ENCODE measurements at places on chromosomes 1 and 21.

- DNase-seq = peak; percentile 63
Measured at GRCh38 chr1:22275626-22276395, 132.9 kb upstream of the WNT4 start.

DNA sequence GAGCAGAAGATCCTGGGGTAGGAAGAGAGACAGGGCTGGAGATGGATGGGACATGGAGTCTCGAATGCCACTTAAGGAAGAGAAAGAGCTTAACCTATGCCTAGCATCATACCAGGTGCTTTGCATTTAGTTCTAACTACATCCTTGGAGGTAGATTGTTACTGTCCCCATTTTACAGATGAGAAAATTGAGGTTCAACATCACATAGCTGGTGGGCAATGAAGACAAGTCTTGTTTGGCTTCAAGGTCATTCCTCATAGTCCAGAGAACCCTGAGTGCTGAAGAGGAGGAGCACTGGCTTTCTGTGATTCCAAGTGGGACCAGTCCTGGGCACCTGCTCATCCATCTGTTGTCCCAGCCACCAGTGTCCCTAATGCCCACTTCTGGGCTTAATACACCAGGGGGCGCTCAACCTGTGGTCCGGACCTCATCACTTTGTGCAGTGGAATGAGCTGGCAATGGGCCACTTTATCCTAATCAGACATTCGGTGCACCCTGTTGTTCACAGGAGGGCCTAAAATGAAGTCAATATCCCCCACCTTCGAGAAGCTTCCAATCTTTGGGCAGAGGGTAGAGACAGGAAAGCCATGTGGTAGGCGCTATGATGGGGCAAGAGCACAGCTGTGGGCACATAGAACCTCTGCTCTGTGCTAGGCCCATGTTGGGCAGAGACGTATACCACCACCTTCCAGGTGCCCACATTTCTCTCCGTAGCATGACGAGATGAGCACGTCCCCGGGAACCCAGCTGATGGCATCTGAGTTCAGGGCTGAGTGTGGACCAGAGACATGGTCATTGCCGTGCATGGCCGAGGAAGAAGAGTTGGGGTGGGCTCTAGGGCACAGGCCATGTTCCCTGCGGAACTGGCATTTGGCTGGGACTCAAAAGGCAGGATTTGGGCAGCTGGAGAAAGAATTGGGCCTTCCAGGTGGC lies 9.2 kb downstream of the RPS6KA1 start:
- DNase-seq = peak; percentile 60

- no peak for DNase-seq
Measured at GRCh38 chr21:38909929-38910328, 104.2 kb downstream of the ETS2 start.

DNA sequence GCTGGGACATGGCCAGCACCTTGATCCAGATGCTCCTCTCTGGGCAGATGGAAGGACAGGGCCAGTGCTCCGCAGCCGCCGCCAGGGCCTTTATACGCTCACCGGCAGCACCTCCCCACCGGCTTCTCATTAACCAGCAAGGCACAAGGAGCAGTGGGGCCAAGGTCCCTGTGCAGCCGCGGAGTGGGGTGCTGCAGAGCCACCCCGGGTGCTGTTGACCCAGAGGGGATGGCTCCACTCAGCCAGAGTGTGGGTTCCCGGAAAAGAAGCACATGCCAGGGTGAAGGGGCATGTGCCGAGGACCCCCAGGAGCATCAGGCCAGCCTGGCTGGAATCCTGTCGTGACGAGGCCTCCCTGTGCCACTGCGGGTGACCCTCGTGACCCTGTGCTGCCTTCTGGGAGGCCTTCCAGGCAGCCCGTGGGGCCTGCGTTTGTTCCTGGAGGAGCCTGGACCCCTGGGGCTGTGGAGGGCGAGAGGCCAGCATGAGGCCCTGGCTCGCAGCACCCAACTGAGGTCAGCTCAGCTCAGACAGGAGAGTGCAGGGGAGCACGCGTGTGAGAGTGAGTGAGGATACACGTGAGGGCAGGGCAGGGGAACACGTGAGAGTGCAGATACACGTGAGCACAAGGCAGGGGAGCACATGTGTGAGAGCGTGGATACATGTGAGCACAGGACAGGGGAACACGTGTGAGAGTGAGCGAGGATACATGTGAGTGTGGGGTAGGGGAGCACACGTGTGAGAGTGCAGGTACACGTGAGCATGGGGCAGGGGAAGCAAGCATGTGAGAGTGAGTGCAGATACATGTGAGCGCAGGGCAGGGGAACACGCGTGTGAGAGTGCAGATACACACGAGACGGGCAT lies at the start of gene FTCD:
FTCD (minus strand) TSS at position 66 of the 864 bp plus-strand sequence; CDS start at position 10, 56 bp downstream.
- no peak for DNase-seq

- DNase-seq = peak; percentile 37
Measured at GRCh38 chr1:23171181-23171755, 2.6 kb upstream of the LUZP1 start.

DNA sequence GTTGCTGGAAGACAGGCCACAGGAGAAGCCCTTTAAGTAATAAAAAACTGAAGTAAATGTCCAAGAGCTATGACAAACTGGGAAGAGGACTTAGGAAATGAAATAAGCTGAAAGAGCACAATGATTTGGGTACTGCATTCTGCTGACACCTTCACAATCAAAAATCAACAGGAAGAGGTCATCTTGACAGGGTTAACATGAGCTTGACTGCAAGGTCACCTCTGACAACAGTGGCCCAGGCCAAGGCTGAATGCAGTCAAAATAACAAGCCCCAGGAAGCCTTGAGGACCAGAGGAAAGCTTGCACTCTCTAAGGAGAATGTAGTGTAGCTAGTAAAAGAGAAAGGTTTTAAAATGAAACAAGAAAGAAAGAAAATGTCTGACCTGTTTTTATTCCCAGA lies 179.3 kb downstream of the SEC16B start:
- no peak for DNase-seq

- no peak for DNase-seq
Measured at GRCh38 chr1:49576327-49576901, 447.3 kb downstream of the AGBL4 start.

DNA sequence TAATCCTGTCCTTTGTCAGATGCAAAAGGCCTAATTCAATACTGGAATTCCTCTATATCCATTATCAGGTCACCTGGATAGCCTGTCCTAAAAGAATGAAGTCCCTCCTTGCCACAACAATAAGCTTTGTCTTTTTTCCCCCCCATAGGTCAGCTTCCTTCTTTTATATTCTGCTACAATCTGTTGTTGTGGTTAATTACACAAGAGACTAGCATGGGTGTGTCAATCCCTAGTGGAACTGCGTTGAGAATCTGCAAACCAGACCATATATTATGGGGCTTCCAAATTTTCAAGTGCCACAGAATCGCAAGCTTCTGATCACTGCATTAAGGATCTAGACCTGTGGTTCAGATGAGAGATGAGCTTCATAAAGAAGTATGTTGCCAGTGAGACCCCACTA lies 349.6 kb downstream of the SMYD3 start:
- no peak for DNase-seq

- DNase-seq = no peak
Measured at GRCh38 chr1:169486281-169487051, 722 bp upstream of the SLC19A2 start.

DNA sequence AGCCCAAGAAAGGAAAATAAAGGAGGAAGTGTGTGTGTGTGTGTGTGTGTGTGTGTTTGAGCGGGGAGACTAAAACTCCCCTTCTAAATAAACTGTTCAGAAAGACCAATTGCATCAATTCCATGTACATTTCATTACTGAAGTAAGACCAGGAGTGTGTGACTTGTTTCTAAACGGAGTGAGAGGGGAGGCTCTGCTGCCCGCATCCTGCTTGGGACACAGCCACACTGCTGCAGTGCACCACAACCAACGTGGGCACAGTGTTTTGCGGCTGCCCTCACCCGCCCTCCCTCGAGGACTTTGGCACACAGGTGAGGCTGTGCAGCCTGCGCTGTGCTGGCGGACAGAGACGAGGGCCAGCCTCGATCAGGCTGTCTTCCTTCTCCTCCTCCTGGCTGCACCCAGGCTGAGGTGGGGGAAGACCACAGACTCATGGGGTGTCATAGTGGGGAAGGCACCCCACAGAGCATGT lies 31.0 kb upstream of the H6PD start:
- DNase-seq = no peak

DNA sequence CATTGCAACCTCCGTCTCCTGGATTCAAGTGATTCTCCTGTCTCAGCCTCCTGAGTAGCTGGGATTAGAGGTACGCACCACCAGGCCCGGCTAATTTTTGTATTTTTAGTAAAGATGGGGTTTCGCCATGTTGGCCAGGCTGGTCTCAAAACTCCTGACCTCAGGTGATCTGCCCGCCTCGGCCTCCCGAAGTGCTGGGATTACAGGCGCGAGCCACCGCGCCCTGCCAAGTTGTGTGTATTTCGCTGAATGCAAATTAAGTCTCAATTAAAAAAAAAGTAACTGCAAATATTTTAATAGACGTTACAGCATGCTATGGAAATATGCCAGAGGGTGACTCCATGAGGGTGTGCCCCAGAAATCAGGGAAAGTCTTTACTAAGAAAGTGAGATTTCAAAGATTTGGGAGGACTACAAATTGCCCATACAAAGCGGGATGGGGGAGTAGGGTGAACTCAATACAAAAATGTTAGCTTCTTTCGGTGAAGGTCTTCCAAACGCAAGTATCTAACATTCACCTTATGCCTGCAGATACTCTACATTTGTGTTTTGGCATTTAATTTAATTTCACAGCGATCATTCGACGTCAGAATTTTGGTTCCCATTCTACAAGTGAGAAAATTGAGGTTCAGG lies 85.6 kb downstream of the NKAIN1 start:
- DNase-seq = no peak

- no peak for DNase-seq
Measured at GRCh38 chr1:221724931-221725605, 16.8 kb downstream of the DUSP10 start.

DNA sequence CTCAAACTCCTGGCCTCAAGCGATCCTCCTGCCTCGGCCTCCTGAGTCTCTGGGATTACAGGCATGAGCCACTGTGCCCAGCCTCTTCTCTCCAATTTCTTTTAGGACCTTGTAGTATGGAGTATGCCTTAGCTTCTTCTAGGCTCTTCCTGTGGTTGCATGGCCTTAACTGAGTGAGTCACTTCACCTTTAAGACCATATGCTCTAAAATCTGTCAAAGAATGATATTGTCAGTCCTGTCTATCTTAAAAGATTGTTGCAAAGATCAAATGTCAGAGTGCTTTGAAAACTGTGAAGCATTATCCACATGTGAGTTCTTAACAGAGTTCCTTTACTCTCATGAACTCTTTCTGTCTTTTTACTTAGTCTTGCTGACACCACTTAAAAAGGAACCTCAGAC lies 37.2 kb downstream of the ATP2B4 start:
- no peak for DNase-seq

DNA sequence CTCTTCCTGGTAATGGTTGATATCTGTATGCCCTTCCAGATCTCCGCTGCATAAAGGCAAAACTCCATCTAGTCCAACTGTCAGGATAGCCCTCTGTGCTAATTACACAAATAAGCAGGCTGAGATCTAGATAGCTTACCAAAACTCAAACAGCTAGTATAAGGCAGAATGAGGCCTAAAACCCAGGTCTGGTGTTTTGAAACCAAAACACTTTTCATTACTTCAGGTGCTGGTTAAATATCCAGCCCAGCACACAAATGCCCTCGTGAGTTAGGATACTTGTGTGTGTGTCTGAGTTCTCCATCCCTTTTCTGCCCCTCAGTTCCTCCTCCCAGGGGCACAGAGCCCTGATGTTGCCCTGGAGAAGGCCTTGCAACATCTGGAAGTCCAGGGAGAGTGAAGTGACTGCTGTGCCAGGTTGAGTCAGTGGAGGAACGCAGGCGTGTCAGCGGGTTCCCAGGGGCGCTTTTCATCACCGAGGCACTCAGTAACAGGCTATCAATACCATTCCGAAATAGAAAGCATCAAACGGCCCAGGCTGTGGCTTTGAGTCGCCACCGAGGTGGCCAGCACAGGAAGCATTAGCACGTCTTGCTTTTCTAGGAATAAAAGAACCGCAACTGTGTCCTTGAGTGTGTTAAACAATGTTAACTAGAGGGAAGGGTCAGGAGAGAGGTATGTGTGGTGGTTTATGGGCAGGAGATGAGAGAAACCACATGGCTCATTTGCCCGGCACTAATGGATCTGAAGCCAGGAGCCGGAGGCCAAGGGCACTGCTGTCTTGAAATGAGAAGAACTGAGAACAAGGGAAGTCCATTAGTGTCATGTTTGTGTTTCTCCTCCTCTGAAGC lies 90.7 kb upstream of the WLS start:
- DNase-seq = peak; percentile 13

- no peak for DNase-seq
Measured at GRCh38 chr1:13628711-13629110, 45.1 kb downstream of the PDPN start.

DNA sequence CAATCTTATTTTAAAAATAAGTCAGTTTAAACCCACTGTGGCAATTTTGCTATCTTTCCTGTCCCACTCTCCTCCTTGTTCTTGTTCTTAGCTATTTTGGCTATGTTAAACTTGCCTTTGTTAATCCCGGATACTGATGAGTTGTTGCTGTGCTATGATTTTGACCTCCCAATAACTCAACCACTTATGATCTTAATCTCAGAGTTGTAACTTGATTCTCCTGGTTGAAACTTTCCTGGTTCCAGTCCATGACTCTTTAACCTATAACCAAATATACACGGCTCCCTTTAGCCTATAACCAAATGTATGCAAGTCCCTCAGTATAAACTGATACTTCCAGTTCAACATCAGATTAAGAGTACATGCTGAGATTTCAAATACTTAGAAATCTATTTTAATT lies 15.6 kb upstream of the ACADM start:
- peak; percentile 40 for DNase-seq

GRCh38 chr1:155466996-155467395 lies 95.6 kb downstream of the ASH1L start:
- no peak for DNase-seq

DNA sequence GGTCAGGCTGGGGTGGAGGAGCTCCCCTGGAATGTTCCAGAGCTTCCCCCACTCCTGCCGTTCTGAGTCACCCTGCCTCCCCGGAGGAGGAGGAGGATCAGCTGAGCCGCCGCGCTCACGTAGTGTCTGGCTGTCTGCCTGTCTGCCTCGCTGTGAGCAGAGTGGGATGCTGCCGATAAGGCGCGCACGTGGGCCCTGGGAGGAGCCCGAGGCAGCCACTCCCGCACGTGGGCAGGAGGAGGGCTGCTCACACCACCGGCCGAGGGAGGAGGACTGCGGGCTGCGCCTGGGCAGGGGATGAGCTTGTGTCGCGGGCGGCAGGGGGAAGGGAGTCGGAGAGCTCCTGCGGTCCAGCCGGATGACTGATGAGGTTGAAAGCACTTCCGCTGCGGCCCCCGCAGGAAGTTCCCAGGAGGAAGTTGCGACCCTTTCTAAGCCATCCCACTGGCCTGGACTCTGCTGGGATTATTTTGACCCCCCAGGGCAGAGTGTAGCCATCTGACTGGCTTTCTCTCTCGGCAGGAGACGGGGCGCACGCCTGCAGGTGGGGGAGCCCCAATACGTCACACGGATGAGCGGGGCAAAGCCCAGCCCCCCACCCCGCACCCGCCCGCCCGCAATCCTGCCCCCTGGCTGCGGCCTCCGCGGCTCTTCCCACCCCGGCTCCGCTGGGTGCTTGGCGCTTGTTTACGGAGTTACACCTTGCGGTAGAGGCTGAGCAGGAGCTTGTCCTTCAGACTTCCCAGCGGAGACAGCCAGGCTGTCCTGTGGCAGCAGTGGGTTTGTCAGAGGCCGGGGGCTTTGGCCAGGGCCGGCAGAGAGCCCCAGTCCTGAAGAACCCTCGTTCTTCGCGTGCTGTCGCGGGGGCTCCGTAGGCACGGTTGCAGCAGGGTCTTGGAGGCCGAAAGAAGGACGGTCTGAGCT lies 9.8 kb downstream of the PDXK start:
- DNase-seq = peak; percentile 92

- peak; percentile 80 for DNase-seq
Measured at GRCh38 chr1:15153842-15154479, 414 bp downstream of the TMEM51 start.

Data from SJCRH30 (cell line).